ENCODE measurements at places on chromosomes 2 and 18. TPM values are rescaled to one million over a fixed set of nuclear protein-coding genes. Genes with fewer than 3 reads are reported as not detected.

The IWS1 gene
- 31.8 TPM for total RNA-seq

The RHBDD1 gene
- total RNA-seq: 4.4 TPM

The SERPINB12 gene
- total RNA-seq: not detected

The NT5C1B gene
- not detected for total RNA-seq

The GPR17 gene
- not detected for total RNA-seq

The CLIP4 gene
- total RNA-seq: 15.9 TPM

The NMUR1 gene
- total RNA-seq: not detected

The EFR3B gene
- 0.02 TPM for total RNA-seq

The TOGARAM2 gene
- not detected for total RNA-seq

The CPS1 gene
- total RNA-seq: 16.7 TPM

DNA sequence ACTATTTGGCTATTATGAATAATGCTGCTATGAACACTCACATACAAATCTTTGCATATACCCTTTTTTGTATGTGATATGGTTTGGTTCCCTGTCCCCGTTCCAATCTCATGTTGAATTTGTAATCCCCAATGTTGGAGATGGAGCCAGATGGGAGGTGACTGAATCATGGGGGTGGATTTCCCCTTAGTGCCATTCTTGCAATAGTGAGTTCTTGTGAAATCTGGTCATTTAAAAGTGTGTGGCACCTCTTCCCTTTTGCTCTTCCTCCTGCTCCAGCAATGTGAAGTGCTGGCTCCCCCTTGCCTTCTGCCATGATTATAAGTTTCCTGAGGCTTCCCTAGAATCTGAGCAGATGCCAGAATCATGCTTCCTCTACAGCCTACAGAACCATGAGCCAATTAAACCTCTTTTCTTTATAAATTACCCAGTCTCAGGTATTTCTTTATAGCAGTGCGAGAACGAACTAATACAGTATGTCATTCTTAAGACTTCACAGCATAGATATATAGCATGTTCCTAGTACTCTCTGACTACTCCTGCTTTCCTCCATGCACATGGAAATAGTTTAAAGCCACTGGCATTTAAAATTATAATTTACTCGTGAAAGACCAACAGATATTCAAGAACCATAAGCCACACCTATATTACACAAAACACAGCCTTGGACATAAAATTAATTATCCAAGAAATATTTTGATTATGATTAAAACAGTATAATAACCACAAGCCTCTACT, 75.2 kb downstream of the COBLL1 start:
- no peak for DNase-seq

GRCh38 chr2:241289597-241289996, 25.9 kb downstream of the HDLBP start:
- DNase-seq: no peak

GRCh38 chr2:60586081-60586480, 32.6 kb upstream of the BCL11A start:
- no peak for DNase-seq

DNA sequence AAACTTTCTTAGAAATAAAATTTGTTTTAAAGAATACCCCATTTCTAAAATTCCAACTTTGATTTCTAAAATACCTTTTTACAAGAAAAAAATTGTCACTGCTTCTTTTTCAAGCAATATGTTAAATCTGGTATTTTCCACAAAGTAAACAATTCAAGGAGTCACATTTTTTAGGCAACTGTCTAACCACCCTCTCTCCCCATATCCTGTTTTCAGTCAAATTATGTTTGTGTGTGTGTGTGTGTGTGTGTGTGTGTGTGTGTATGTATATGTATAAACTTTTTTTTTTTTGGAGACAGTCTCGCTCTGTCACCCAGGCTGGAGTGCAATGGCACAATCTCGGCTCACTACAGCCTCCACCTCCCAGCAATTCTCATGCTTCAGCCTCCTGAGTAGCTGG, 59.3 kb downstream of the ADNP2 start:
- DNase-seq: no peak

- no peak for DNase-seq
Observed at GRCh38 chr2:195106681-195107380, 550.2 kb upstream of the SLC39A10 start.

DNA sequence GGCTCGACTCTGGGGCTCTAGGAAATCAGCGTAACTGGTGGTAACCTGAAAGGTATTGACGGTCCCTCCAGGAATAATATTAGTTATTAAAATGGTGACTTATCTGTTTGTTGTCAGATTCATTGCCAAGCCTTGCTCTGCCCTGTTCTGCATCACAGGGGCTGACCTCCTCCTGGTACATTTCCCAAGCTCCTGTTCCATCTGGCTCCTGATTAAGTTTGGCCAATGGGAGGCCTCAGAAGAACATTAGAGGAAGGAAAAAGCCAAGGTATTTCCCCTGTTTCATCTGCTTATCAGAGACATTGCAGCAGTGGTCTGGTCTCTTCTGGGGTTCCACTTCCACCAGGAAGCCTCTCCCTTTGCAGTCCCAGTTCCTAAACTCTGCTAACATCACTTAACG, 527.0 kb downstream of the TNS1 start:
- DNase-seq: no peak

DNA sequence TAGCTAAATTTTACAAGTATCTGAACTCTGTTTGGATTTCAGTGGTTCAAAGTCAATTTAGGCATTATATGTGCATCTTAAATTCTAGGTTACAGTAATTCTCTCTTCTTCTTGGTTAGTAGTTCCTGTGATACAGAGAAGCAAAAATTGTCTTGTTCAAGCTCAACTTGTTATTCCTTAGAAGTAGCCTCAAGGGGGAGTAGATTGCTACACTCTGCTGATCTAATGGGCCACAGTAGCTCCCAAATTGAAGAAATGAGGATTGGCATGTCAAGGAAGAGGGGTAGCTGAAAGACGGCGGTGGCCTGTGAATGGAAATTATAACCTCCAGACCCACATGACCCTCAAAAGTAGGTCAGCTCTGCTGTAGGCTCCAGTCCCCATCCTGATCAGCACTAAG, 334.7 kb downstream of the HRH4 start:
- no peak for DNase-seq

DNA sequence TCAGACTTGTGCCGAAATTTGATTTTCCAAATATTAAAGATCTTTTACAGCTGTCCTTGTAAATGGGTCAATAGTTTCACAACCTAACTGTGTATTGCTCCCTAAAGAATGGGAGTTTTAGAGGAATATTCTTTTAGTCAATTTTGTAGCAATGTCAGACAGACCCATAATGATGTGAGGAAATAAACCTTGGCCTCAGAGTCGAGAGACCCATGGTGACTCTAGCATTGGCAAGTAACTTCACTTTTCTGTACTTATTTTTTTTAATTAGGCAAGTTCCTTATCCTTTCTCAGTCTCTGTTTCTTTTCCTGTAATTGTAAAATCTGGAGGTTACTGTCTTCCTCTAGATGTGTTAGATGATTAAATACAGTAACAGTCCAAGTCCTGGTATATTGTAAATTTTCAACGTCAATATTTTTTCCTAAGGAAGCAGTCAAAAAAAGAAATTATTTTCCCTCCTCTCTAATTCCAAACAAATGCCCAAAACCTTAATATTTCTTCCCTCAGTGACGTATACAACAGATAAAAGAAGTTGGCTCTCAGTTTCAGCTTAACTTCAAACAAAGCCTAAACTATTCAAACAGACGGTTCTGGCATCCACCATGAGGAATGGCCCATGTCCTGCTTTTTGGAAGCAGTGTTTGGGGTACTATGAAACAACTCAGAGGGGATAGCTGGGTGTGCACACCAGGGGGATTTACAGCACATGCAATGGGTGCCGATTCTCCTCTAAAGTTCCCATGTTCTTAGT, 466.7 kb downstream of the TNS1 start:
- DNase-seq: no peak

DNA sequence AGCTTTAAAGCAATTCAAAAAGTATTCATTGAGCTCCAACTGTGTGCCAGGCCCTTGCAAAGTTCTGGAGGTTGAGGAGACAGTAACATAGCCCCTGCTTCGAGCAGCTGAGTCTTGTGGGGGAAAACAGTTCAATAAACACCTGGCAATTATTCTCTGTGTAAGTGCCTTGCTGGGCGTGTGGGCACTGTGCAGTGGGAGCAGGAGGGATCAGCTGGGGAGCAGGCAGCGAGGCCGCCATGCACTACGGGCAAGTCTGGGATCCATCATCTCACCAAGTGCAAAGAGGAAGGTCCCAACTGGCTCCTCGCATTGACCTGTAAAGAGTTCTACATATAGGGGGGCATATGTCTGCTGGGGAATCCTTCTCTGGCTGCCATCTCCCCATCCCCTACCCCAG, 342.2 kb upstream of the HS6ST1 start:
- DNase-seq: no peak

GRCh38 chr18:12328179-12328823, 20.3 kb downstream of the TUBB6 start:
- DNase-seq: no peak

- DNase-seq: no peak
Observed at GRCh38 chr18:3389977-3390376, 60.0 kb upstream of the TGIF1 start.

DNA sequence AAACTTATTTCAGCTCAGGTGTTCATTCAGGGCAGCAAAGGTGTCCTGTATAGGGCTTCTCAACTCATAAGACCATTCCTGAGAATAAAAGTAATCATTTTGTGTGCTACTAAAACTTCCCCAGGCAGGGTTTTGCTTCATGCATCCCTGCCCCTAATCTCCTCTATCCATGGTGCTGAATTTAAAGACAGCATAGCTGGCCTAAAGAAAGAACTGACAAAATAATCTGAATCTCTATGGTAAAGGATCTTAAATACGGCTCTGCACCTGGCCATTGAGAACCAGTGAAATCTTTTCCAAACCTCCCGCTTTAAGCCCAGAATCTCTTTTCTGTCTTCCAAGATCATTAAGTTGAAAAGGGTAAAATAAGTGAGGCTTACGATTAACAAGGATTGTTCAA, 292.1 kb upstream of the KLHL29 start:
- DNase-seq: peak; percentile 3

GRCh38 chr18:72539901-72540300, 4.2 kb downstream of the CBLN2 start:
- no peak for DNase-seq

GRCh38 chr2:201858281-201859184, 52.2 kb downstream of the CDK15 start:
- peak; percentile 95 for DNase-seq

GRCh38 chr2:215825707-215826106, 187.6 kb downstream of the MREG start:
- DNase-seq: no peak

DNA sequence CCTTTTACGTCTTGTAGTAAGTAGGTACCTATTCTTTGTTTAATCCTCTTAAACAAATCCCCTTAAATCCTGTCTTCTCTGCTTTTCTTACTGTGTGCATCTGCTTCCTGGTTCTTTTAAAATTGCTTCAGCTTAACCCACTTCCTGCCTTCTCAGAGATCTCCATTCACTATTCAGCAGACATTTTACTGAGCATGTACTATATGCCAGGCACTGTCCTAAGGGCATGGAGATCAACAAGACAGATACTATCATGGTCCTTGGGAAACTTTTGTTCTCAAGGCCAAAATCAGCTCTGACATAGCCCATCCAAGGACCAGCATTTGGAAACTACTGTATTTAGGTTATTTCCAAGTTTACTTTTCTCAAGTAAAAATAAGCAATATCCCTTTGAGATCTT, 227.5 kb downstream of the TPGS2 start:
- DNase-seq: no peak

- no peak for DNase-seq
Observed at GRCh38 chr2:8533923-8534322, 147.9 kb upstream of the ID2 start.

DNA sequence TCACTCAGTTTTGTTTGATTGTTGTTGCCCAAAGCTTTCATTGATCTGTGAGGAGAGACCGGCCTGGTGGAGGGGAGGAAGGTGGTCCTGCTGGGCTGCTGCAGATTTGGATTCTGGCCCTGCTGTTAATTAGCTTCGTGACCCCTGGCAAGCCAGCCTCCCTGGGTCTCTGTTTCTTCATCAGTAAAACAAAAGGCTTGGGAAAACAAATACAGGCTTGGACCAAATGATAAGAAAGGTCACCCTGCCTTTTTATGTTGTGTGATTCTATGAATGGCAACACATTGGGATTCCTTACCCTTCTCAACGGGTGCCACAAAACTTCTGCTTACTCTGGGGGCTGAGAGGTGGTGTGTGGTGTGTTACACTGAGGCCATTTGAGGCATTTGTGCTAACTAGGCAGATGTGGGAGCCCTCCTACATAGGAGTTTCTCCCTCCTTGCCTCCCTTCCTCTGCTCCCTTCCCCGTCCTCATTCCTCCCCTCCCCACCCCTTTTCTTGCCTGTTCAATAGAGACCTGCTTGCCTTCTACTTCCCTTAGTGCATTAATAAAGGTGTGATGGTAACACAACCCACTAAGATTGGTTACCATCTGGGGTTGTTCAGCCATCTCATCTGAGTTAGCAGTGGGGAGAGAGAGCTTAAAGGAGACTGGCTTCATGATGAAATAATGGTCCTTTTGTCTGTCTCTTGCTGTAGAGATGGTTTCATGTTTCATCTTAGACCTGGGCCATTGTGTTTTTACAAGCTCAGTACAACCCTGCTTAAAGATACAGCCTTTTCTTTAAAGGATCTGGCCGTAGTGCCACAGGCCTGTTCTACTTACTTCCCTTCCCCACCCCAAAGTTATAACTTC, 96.2 kb downstream of the TANC1 start:
- peak; percentile 74 for DNase-seq

DNA sequence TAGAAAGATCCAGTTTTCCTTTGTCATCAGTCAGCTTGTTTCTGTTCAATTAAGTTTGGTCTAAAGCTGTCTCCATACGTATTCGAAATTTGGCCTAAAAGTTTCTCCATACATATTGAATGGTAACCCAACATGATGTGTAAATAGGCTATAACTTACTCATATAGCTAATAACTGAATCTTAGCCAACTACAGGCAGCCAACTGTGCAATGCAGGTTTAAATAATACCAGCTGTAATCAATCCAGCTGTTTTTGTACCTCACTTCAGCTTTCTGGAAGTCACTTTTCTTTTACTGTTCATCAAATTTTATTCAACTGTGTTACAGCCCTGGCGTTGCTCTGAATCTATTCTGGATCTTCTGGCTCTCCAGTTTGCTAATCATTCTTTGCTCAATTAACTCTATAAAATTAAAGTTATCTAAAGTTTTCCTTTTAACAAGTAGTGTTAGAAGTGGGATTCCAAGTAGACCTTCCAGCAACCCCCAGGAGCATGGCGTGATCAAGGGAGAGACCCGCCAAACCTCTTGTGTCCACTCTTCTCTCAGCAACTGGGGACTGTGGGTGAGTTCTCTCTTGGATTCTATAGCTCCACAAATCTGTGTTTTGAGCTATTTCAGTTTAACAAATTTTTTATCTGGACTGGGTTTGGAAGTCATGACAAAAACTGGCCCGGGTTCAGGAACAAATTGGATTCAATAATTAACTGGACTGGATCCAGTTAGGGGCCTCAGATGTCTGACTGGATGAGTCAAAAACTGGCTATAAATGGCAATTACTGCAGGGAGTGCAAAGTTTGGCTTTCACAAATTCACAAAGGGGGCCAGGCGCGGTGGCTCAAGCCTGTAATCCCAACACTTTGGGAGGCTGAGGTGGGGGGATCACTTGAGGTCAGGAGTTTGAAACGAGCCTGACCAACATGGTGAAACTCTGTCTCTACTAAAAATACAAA, 329.7 kb upstream of the ST6GAL2 start:
- DNase-seq: no peak

GRCh38 chr2:212904646-212905045, 246.8 kb downstream of the IKZF2 start:
- DNase-seq: no peak

All from M059J (cell line).